ENCODE measurements at places on chromosomes 2 and 18.

GRCh38 chr2:160916300-160916699, 243.9 kb upstream of the TANK start:
- H3K27ac ChIP-seq = no peak overlapping the region
- H3K4me3 ChIP-seq = no peak overlapping the region
- no peak for DNase-seq
- no peaks in the 10 kb centered on the region for H3K36me3 ChIP-seq
- H3K4me1 ChIP-seq = no peaks in the 10 kb centered on the region
- no peaks in the 10 kb centered on the region for H3K27me3 ChIP-seq

- no peaks in the 10 kb centered on the region for H3K36me3 ChIP-seq
- H3K27me3 ChIP-seq = no peaks in the 10 kb centered on the region
- H3K4me1 ChIP-seq = peaks cover 1% of the 10 kb centered on the region
- no peak for DNase-seq
- H3K27ac ChIP-seq = no peak overlapping the region
- no peak overlapping the region for H3K4me3 ChIP-seq
Measured at GRCh38 chr2:8036366-8036765, 645.5 kb upstream of the ID2 start.

GRCh38 chr2:68901199-68901514, 30.0 kb upstream of the BMP10 start:
- H3K4me1 ChIP-seq = no peaks in the 10 kb centered on the region
- H3K4me3 ChIP-seq = no peak overlapping the region
- no peaks in the 10 kb centered on the region for H3K36me3 ChIP-seq

- no peak for DNase-seq
- H3K27ac ChIP-seq = no peak overlapping the region
- H3K4me1 ChIP-seq = peaks cover 2% of the 10 kb centered on the region
- no peaks in the 10 kb centered on the region for H3K36me3 ChIP-seq
- no peak overlapping the region for H3K4me3 ChIP-seq
Measured at GRCh38 chr2:144548532-144549191, 28.7 kb upstream of the ZEB2 start.

GRCh38 chr2:229582151-229582550, 132.2 kb downstream of the DNER start:
- no peak for DNase-seq
- H3K4me3 ChIP-seq = no peak overlapping the region
- H3K36me3 ChIP-seq = no peaks in the 10 kb centered on the region
- no peaks in the 10 kb centered on the region for H3K4me1 ChIP-seq
- H3K27ac ChIP-seq = no peak overlapping the region

DNA sequence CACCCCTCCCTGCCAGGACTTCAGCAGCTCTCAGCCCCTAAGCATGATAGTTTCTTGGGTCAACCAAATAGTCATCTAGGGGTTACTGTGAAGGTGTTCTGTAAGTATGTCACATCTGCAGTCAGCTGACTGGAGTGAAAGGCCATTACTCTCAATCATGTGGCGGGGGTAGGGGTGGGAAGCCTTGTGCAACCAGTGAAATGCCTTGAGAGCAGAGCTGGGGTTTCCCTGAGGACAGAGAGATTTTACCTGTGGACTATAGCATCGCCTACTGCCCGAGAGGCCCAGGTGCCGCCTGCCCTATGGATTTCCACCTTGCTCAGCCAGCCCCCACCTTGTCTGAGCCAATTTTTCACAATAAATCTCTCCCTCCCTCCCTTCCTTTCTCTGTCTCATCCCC, 20.9 kb upstream of the KLF11 start:
- H3K4me1 ChIP-seq = no peaks in the 10 kb centered on the region
- H3K36me3 ChIP-seq = no peaks in the 10 kb centered on the region
- no peak overlapping the region for H3K27ac ChIP-seq
- H3K27me3 ChIP-seq = no peaks in the 10 kb centered on the region
- no peak overlapping the region for H3K4me3 ChIP-seq
- no peak for DNase-seq

All from activated CD4-positive, alpha-beta T cell treated with anti-CD3 and anti-CD28 coated beads for 36 hours (primary cell).